ENCODE measurements at places on chromosomes 6 and 20.

- no peak for DNase-seq
Observed at GRCh38 chr20:15039088-15039752, 701.8 kb upstream of the FLRT3 start.

- DNase-seq, result no peak
Observed at GRCh38 chr20:13995086-13995665, at the start of gene MACROD2. Gene MACROD2 (plus strand): TSS chr20:13995516.

- DNase-seq, result no peak
Observed at GRCh38 chr6:21747441-21747840, 153.9 kb downstream of the SOX4 start.

- no peak for DNase-seq
Observed at GRCh38 chr6:83055366-83055964, 10.2 kb downstream of the UBE3D start.

DNA sequence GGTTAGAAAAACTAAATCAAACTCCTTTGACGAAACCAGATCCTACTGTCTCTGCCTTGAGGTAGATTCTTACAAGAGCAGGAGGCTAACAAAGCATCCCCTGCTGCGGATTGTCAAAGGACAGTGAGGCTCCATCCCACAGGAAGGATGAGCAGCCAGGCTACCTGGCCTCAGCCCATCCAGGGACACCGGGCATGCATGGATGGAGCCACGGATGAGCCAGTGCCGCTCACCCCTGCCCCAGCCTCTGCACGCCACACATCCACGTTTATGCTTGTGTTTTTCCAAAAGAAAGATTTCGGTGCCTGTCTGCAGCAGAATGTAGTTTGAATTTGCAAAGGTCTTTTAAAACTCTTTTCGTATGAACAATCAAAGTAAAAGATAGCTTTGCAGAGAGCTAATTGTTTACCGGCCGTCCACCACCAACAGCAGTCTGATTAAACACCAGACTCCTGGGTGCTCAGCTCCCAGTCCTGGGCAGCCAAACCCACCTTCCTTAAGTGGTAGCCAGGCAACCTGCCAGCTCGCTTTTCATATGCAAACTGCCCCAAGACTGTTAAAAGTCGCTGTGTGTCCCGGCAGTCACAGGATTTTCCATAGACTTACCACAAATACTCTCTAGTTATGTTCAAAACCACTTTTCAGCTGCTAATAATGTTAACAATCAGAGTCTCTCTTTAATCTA, 999 bp downstream of the THBS2 start:
- no peak for DNase-seq

GRCh38 chr6:130611366-130611765, 215.8 kb upstream of the SMLR1 start:
- no peak for DNase-seq

DNA sequence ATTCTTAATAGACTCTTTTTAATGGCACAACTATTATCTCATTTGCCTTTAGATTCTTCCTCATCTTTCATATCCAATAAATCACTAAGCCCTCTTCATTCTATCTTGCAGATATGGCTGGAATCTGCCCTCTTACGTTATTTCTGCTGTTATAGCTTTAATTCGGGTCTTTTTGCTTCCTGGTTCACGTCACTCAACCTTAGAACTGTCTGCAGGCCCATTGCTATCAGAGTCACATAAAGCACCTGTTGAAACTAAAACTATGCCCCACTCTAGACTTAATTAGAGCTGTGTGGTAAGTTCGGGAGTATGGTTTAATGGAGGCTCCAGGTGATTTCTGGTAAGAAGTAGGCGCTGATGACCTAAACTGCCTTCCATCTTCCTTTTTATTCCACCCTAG, 988 bp downstream of the QRSL1 start:
- DNase-seq, result no peak

DNA sequence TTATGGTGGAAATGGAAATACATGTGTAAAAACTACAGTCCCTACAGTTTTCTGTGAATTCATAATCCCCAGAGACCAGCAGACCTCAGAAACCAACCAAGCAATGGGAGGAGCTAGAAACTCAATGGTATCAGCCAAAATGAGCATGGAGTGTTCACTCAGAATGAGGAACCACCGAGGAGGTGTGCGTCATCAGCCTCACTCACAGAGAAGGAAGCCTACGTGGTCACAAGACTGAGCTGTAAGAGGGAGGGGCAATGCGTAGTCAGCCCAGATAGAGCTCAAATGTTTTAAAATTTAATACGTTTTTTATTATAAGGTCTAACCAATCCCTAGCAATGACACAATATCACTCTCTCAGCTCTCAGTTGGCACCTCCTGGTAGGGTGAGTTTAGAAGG, 17.4 kb downstream of the MYLK4 start:
- DNase-seq, result no peak

GRCh38 chr20:38477747-38478146, 5.1 kb downstream of the RALGAPB start:
- DNase-seq, result no peak

Data from effector memory CD4-positive, alpha-beta T cell (primary cell).